ENCODE measurements at places on chromosomes 2 and 18.

DNA sequence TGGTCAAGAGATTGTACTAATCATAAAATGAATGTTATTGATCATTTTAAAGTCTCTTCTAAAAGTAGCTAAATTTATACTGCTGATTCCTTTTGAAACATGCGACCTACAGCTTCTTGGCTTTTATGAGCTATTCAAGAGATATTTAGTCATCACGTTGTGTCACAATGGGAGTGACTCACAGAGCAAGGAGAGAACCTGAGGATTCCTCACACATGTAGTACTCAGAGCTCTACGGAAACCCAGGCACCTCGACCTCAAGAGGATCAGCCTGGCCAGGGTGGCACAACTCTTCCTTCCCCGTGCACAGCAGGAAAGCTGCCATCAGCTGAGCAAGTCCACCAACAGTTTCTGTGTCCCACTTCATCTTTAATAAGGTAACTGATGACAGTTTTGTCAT, at the start of gene DHRS9:
Gene DHRS9 (plus strand): TSS at position 223 of the 400 bp plus-strand sequence. CDS start 12,019 bp downstream, outside the sequence.
- DNase-seq = no peak

DNA sequence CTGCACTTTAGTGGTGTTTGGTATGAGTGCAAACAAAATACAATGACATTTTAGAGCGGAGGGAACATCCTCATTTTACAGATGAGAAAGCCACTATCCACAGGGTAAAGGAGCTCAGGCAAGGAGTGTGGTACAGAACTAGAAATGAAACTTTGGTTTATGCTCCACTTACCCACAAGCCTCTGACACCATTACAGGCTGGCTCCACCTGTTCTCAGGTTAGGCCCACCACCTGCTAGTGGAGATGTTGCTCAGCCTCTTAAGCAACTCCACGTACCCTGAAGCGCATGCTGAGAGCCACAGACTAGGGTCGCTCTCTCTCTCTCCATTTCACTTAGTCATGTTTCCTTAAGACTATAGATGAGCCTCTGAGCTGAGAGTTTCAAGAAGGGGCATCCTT, 130.0 kb downstream of the MBD2 start:
- no peak for DNase-seq

- no peak for DNase-seq
These were observed 934.8 kb upstream of the DDX18 start for GRCh38 chr2:116879650-116880160.

DNA sequence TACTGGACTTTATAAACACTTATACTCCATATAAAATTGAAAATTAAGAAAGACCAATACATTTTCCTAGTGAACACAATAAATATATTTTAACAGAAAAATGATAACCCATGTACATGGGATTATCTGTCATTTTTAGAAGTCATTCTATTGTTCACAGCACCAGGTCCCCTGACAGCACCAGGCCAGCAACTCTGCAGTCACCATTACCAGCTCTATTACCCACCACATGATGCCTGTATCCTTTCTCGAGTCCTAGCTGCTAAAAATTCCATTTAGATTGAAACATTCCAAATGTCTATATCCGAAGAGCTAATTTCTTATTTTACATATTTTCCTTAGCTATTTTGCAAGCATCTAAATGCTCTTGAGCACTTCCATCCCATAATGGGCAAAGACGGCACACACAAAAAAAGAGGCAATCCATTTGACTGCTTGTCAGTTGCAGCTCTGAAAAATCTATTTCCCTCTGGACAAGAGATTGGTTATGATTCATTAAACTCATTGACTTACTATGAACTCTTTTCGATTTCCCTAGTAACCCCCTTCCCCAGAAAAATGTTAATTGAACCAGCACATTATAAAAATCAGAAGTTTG, 336.9 kb downstream of the RIT2 start:
- DNase-seq = no peak

DNA sequence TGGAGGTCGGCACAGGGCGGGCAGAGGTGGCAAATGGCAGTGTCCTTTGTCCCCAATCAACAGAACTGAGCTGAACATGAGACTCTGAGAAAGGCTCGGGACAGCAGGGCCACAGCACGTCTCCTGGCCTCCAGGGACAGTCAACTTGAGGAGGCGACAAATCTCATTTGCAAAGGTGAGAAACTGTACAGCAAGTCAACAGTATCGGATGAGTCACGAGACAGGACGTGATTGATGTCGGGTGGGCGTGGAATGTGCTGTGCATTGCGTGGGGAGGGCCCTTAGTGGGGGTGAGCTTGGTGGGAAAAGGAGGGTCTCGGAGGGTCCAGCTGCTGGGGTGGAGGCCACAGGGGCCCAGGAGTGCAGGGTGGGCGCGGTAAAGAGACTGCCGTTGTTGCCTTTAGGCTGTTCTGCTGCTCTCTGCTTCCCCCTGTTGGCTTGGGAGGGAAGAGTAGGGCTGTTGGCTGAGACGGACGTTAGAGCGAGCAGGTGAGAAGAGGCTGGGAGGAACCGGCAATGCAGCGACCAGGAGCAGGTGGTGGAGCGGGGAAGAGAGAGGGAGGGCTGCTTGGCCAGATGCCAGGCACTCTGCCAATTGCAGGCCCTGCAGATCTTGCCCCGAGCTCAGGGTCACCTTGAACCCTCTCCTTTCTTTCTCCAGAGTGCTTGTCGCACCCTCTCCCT, 164.3 kb downstream of the BCL2 start:
- peak; percentile 58 for DNase-seq

DNA sequence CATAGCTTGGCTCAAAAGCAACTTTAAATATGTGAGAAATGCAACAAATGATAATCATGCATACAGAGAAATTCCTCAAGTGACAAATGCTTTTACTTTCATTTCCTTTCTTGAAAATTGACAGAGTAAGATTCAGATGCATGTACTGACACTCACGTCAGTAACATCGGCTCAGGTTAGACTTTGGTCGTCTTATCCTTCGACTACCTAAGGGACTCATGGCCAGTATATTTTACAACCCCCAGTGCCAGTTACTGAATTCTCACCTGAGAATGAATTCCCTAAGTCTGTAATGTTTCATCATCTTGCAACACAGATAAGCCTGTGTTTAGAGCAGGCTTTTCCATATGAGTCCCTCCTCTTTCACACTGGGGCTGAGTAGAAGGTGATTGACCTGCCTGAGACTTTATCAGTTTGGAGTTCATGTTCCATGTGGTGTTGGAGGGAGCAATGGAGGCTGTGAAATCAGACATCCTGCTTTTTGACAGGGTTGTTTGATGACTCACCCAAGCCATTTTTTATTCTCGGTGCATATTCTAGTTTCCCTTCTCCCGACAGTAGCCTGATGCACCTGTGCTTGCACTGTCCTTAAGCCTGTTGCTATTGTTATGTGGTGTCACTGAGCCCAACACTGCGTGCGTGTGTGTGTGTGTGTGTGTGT, 30.5 kb upstream of the ATP8B1 start:
- no peak for DNase-seq

GRCh38 chr2:16861530-16861929, 195.9 kb upstream of the CYRIA start:
- no peak for DNase-seq

DNA sequence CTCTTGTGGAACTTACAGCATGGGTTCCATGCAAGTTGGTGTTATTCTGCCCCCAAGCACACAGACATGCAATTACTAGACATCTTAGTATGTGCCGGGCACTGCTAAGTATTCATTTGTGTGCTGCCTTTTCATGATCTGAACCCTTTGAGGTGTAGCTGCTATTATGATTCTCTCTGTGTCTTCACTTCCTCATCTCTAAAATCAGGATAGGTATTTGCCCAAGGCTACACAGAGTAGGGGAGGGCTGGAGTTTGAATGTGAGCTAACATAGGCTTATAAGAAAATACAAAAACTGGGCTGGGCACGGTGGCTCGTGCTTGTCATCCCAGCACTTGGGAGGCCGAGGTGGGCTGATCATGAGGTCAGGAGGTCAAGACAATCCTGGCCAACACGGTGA, 27.2 kb downstream of the FASTKD2 start:
- DNase-seq = no peak

GRCh38 chr18:56977309-56977708, 169.6 kb upstream of the BOD1L2 start:
- DNase-seq = no peak

DNA sequence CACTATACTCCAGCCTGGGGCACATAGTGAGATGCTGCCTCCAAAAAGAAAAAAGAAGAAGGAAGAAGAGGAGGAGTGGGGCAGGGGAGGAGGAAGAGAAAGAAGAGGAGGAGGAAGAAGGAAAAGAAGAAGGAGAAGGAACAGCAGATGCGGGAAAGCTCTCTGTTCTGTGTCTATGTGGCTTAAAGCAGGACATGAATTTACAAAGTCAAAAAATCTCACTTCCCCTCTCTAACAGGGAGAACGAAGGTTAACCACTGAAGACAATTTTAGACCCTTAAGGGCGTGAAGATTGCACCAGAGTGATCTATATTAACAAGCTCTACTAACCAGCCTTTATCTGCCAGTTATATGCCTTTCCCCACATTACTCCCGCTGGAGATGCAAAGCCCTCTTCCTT, 258.9 kb downstream of the METTL4 start:
- no peak for DNase-seq

Data from left ventricle myocardium inferior (tissue), 1 donor.